Large intestine (tissue), 12 donors: ENCODE measurements at places on chromosomes 7 and 10.

DNA sequence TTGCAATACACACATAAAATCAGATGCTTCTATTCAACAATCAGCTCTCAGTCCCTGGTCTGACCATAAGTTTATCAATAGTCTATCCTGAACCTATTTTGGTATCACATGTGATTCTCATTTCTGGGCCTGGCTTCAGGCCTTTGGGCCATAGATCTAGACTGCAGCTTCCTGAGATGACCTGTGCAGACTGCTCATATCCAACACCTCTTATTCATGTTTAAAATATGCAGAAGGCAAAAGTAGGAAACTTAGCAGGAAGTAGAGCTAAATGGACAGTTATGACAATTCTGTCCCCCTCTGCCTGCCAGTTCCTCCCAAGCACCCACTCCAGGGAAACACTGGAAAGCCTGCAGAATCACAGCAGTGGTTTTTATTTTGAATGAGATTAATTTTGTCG is 53.3 kb downstream of the C7orf25 start:
- no peak for DNase-seq

- DNase-seq: no peak
Observed at GRCh38 chr7:27532314-27532713, 130.4 kb downstream of the HIBADH start.

DNA sequence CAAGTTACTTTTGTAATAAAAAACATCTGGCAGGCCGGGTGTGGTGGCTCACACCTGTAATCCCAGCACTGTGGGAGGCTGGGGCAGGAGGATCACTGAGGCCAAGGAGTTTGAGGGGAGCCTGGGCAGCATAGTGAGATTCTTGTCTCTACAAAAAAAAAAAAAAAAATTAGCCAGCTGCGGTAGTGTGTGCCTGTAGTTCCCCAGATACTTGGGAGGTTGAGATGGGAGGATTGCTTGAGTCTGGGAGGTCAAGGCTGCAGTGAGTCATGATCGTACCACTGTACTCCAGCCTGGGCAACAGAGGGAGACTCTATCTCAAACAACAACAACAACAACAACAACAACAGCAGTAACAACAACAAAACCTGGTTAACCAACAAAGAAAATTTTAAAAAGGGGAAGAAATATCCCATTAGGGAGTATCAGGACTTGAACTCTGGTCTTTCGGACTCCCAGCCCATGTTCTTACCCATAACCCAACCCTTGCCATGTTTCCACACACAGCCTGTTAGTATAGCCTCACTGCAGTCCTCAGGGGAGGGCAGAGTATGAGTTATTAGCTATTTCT is 17.2 kb downstream of the PALD1 start:
- no peak for DNase-seq

GRCh38 chr7:81630600-81630999 is 139.2 kb downstream of the HGF start:
- no peak for DNase-seq

- no peak for DNase-seq
Observed at GRCh38 chr10:5897053-5897340, 7.0 kb downstream of the FBH1 start.

- no peak for DNase-seq
Observed at GRCh38 chr7:115094163-115094562, 172.3 kb downstream of the MDFIC start.

- DNase-seq: no peak
Observed at GRCh38 chr7:150858236-150859197, 6.2 kb downstream of the AOC1 start.

DNA sequence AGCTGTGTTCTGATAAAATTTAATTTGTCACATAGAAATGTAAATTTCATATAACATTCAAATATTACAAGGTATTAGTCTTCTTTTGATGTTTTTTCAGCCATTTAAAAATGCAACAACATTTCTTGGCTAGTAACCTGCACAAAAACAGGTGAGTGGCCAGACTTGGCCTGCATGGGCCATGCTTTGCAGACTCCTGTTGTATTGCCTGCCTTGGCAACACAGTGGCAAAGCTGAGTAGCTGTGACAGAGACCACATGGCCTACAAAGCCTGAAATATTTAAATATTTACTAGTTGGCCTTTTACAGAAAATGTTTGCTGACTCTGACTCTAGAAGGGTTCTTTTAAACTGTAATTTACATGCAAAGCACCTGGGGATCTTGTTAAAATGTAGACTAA is 13.5 kb upstream of the TBX20 start:
- DNase-seq: no peak

- no peak for DNase-seq
Observed at GRCh38 chr7:139589474-139589873, 66.0 kb downstream of the CLEC2L start.

- DNase-seq: peak; percentile 40
Observed at GRCh38 chr7:31373337-31374289, 33.1 kb upstream of the NEUROD6 start.

DNA sequence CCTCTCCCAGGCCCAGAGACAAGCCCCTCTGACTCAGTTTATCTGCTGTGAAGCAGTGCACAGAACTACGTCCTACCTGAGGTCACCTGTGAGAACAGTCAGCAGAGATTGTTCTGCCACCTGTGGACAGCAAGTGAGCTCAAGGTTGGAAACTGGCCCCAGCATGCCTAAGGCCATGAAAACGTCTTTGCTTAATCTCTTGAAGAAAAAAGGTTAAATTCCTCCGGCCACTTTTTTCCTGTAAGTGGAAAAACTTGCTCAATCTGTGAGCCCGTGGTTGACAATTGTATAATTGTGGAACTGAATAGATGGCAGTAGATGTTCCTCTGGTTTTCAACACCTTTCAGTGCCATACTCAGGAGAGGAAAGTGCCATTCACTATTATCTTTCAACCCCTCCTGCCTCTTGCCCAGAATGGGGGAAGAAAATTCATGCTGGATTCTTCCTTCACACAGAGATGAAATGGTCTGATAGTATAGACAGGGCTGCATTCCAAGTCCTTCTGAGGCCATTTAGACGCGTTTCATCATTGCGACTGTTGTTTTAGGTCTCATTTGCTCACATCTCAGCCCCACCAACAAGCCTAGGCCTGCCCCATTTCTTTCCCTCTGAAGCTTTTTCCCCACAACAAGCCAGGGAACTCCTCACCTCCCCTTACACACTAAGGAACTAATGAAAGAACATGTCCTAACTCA is 292.9 kb downstream of the FZD1 start:
- DNase-seq: no peak

- no peak for DNase-seq
Observed at GRCh38 chr7:148626828-148627227, 36.3 kb downstream of the C7orf33 start.

- peak; percentile 49 for DNase-seq
Observed at GRCh38 chr7:30323006-30323355, 38.6 kb downstream of the ZNRF2 start.

DNA sequence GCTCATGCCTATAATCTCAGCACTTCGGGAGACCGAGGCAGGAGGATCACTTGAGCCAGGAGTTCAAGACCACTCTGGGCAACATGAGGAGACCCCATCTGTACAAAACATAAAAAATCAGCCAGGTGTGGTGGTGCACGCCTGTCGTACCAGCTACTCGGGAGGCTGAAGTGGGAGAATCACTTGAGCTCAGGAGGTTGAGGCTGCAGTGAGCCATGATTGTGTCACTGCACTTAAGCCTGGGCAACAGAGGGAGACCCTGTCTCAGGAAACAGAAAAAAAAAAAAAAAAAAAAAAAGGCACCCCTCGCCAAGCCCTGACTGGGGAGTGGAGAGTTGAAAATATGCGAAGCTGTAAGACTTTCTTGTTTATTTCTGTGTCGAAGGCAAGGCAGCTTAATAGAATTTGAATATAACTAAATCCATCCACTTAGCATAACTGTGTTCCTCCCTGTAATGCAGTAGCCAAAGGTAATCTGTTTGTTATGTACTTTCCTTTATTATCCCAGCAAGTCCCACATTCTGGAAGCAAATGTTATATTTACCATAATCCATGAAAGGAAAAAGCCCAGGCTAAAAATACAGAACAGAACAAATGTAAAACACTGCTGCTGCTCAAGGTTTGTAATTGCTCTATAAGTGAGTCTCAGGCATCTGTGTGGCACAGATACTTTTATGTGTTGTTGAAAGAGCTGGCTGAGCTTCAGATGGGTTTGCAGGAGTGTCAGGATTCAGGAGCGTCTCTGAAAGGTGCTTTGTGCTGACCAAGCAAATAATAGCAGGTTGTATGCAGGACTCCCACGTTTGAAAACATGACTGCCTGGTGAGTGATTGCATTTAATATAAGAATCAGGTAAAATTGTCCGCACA is 127.2 kb downstream of the CELF2 start:
- no peak for DNase-seq

DNA sequence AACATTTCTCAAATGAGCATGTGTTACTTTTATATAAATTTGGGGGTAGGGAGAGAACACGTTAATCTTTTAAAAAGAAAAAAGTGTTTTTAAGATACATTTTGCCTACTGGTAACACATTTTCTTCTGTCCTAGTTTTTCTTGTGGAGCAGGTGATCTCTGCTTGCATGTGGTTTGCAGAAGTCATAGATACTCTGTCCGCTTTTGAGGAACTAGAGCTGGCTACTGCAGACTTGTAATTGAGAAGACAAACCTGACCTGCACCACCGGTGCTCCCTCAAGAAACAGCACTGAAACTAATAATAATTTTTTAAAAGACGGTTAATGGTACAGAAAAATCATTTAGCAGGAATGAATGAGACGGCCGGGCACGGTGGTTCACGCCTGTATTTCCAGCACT is 243.1 kb downstream of the KIAA1217 start:
- DNase-seq: no peak

GRCh38 chr7:145696071-145696470 is 420.5 kb upstream of the CNTNAP2 start:
- DNase-seq: no peak

DNA sequence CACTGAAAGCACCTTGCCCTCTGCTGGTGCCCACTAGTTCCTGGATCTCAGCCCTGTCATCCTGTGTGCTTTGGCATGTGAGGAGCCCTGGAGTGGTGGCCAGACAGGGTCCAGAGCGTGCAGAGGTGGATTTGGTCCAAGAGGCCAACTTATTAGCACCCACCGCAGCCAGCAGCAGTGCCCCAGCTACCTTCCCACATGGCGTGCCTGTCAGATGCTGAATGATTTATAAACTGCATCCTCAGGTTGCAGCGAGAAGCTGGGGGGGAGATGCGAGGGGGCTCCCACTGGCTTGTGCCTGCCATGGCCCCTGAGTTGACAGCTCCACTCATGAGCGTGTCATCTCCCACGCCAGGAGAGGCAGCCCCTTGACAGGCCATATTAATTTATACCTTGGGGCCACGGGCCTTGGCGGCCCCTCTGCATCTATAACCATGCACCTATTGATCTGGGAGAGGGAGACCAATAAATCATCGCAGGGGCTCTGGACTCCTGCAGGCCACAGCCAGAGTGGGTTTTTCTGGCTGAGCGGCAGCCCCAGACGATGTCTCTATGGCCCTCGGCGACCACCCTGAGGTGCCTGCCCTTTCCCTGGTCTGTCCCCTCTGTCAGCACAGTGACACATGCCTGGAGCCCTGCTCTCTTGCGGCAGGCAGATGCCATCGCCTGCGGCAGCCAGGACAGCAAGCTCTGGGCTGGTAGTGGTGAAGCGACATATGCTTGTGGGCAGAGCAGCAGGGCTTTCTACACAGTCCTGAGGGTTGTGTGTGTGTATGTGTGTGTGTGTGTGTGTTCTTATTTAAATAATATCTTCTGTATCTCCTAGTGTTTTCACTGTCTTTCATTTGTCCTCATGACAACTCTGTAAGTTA is 120.8 kb downstream of the CDH23 start:
- DNase-seq: no peak

GRCh38 chr10:86592413-86592812 is 61.9 kb upstream of the OPN4 start:
- DNase-seq: peak; percentile 53

- no peak for DNase-seq
Observed at GRCh38 chr10:132577350-132578003, 39.9 kb downstream of the INPP5A start.

DNA sequence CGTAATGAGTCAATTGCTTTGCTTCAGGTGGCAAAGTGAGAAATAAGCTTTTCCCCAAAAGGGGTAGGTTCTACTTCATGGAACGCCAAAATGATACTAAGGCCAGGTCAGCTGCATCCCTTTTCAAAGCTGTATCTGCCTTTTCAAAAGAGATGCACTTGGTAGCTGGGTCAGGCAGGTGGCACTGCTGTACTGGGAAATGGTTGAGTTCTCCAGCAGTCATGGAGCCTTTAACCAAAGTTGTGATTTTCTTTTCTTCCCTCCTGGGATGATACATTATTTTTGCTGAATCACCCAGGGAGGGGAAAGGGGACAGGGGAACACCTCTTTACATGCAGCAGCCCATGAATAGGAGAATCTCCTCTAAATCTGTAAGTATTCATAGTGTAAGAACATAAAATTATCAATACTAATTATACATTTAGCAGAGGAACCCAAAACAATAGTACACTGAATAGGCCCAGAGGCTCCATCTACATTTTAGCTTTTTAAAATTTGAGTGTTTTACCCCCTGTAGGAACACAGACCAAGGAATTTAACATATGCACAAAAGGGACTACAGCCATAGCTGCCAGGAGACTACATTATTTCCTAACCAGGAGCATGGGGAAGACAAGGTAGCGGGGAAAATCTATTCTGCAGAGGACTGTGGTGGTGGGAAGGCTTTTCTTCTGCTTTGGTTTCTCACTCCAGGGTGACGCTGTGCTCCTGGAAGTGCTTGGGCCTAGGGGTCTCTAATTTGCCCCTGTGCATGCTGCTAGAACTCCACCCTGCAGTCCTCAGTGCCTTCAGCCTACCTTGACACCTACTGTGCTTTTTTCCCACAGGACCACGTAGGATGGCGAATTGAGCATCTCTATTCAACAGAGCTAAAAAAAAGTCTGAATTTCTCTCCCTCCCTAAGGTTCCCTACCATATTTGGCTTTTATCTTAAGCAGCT is 6.4 kb upstream of the GPR22 start:
- DNase-seq: peak; percentile 19

DNA sequence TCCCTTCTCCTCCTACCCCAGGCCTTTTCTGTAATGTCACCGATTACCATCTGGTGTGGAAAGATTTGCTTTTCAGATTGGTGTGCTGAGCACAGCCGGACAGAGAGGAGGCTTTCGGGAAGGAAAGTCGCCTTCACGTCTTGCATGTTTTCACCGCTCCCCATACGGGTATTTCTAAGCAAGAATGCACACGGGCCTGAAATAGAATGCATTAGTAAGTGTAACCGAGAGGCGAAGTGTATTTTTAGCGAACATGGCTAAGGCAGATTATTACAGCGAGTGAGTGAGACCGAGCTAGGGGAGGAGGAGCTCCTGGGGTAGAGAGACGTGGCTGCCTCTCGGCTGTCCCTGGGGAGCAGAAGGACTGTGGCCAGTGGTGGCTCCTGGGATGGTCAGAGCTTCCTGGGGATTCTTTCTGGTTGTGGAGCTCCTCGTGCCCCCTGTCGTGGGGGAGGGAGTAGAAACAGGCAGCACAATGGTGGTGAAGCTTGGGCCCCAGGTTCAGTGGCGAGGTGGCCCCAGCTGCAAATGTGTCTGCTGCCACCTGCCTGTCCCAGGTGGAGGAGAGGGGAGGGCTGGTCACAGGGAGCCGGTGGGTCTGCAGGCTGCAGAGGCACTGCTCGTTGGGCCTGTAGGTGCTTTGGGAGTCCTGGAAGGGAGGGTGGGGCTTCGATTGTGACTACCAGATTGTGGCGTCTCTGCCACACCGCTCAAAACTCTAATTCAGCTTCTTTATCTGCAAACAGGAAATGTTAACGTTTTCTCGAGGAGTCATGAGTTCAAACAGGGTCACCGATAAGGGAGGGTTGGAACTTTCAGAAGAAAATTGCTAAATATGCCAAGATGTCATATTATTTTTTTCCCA is 135.8 kb downstream of the CAMK1D start:
- peak; percentile 42 for DNase-seq
